Suppressor macrophage treated with lipopolysaccharide for 4 hours (primary cell): ENCODE measurements at places on chromosomes 3 and 15.

DNA sequence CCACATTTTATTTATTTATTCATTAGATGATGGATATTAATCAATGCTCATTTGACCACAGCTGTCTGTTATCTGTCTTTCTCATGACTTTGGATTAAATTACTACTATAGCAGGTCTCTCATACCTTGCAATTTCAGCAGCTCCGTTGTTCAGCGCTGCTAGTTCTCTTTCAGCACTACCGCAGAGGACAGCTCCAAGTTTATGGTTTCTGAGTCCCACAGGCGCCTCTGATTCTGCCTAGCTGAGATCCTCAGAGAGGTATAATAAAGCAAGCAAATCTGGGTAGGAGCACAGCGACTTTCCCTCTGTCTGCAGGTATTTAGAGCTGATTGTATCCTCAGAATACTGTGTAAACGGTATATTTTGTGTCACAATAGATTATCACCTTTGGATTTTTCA lies 204.9 kb downstream of the CNTN4 start:
- no peak for DNase-seq

- no peak for DNase-seq
Observed at GRCh38 chr3:135352213-135352612, 557.2 kb downstream of the EPHB1 start.

GRCh38 chr15:39125904-39126303 lies 455.0 kb upstream of the THBS1 start:
- DNase-seq: peak; percentile 55

GRCh38 chr15:98412852-98413251 lies 235.5 kb upstream of the IGF1R start:
- no peak for DNase-seq

DNA sequence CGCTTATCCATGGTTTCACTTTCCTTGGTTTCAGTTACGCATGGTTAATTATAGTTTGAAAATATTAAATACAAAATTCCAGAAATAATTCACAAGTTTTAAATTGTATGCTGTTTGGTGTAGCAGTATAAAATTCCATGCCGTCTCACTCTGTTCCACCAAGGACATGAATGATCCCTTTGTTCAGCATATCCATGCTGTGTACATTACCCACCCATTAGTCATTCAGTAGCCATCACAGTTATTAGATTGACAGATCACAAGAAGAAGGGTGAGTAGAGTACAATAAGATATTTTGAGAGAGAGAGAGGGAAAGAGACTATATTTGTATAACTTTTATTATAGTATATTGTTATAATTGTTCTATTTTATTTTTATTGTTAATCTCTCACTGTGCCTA lies 535.5 kb downstream of the SQOR start:
- DNase-seq: no peak

GRCh38 chr3:54882129-54882833 lies 45.6 kb downstream of the LRTM1 start:
- DNase-seq: no peak

DNA sequence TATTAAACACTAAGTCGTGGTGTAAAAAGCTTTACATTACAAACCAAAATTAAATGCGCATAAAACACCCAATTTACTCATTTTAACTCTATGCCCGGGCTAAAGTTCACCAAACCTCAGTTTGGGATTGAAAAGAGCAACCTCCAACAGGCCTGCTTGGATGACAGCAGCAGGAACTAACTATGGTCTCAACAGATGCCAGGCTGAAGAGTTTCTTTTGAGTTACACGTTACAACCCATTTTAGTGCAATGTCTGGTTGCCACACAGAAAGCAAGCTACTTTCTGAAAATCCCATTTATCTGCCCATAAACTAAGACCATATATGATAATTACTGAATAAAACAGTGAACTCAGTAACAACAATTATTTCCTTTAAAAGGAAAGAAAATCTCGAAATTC lies 2.2 kb downstream of the SATB1 start:
- DNase-seq: no peak

DNA sequence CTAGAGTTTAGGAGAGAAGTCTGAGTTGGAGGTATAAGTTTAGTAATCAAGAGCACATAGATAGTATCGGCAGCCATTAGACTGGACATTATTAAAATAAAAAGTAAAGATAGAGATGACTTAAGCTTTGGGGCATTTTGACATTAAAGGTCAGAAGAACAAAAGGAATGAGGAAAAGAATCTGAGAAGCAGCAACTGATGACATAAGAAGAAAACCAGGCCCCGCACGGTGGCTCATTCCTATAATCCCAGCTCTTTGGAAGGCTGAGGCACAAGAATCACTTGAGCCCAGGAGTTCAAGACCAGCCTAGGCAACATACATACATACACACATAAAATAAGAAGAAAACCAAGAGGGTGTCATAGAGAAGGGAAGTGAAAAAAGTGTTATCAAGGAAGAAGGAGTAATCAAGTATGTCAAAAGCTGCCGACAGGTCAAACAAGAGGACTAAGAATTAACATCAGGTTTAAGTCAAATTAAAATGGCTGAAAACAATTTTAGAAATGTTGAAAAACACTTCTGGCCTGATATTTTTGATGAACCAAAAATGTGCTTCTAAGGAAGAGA lies 38.9 kb downstream of the ACAP2 start:
- peak; percentile 9 for DNase-seq

GRCh38 chr15:64337761-64338160 lies 18.2 kb downstream of the CSNK1G1 start:
- DNase-seq: no peak

DNA sequence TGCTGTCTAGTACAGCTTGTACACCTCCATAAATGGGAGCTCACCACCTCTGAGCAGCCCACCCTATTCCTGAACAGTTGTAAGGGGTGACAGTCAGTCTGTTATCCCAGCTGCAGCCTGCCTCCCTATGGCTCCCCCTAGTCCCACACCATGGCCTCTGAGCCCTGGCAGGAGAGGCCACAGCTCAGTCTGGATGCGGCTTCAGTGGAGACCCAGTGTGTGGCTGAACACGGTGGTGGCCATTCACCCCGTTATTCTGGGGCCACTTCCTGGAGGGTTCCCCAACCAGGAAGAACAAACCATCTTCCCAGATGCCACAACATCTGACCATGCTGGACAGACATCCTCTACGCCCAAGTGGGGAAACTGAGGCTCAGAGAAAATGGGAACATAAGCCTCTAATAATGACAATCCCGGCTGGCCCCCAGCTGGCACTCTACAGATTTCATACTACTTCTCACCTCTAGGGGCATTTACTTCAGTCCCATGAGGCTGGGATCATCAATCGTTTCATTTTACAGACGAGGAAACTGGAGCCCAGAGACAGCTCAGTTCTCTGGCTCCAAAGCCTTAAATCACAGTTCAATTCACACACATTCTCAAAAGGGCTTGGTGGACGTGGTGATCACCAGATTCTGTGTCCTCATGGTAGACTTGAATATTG lies 9.2 kb upstream of the GRIP2 start:
- peak; percentile 32 for DNase-seq
